ENCODE measurements at places on chromosomes 1 and 21.

DNA sequence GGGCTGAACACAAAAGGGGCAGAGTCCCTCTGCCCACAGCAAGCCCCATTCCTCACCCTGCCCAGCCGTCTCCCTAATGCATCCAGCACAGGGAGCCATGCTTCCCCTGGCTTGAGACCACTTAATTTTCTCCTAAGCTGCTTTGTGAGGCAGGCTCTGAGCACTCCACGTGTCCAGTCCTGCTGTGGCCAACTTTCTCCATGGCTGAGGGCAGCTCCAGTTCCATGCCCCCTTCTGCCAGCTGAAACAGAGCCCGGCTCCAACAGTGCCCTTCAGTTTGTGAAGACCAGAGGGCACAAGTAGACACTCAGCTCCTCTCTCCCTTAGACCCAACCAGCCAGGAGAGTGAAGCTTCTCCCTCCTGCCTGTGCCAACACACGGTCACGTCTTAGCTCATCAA lies 33.8 kb downstream of the PLEKHA6 start:
- no peak for DNase-seq

GRCh38 chr1:25003457-25004190 lies 73.5 kb upstream of the RUNX3 start:
- no peak for DNase-seq

DNA sequence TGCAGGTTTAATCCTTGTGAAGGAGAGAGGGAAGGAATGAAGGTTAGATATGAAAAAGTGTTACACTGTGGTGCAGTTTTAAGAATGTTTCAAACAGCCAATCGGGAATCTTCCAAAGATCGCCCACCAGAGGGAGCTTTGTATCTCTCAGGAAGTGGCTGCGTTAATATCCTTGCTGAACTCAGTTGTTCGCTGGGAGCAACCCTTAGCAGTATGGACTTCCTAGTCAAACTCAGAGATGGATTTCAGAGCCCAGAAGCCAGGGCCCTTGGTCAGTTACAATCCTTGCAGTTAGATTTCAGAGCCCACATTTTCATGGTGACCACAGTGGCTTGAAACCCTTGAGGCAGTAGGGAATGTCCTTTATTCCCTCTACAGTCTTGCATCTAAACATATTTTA lies 136.2 kb downstream of the NTNG1 start:
- peak; percentile 22 for DNase-seq

DNA sequence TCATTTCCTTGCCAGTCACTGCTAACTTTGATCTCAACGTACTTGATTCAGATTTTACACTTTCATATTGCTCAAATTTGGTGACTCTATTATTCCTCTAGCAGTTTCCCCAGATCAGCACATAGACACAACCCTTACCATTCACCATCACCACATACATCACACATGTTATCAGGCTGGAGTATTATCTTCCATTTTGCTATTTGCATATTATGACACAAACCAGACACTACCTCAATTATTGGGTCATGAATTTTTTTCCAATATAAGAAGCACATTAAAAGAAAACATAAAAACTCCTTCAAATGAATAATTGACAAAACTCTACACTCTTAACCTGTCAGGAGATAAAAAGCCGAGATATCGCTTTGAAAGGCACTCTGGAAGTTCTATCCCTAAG lies 1166.7 kb upstream of the B3GALT2 start:
- no peak for DNase-seq

- DNase-seq = no peak
Observed at GRCh38 chr1:4428711-4429110, 225.7 kb upstream of the AJAP1 start.

GRCh38 chr1:109131059-109131458 lies 17.1 kb downstream of the ELAPOR1 start:
- DNase-seq = no peak

DNA sequence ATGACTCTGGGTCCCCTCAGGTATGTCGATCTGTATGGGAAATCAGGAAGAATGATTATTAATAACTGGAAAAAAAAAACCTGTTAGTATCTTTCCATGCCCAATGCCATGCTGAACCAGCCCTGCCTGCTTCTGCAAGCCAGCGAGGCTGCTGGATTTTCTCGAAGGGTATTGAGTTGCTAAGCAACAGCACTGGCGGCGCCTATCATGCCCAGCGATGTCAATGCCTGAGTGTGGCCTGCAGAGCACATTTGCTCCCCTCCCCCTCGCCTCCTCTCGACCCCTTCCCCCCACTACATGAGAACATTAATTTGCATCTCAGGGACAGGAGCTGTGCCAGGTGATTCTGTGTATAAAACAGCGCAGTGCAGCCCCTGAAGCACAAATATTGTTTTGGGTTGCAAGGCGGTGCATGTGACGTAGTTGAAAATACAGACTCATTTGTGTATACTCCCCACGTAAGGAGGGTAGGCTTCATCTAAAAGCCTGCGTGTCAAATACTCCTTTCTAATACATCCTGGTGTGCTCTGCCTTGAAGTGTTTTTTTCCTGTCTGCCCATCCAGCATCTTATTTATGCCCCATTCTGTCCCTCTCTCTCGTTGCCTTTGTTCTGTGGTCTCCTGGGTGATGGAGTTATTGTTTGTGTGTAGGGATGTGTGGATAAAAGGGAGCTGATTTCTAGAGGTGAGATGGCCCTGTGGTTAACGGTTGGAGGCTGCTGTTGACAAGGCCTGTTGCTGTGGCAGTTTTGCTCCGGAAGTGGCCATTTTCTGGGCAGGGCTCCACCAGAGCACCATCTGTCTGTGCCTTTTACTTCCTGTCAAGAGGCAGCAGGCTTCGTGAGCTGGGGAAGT lies 32.7 kb upstream of the ATP5PO start:
- DNase-seq = peak; percentile 52

- DNase-seq = no peak
Observed at GRCh38 chr1:103177108-103177775, 68.9 kb upstream of the COL11A1 start.

DNA sequence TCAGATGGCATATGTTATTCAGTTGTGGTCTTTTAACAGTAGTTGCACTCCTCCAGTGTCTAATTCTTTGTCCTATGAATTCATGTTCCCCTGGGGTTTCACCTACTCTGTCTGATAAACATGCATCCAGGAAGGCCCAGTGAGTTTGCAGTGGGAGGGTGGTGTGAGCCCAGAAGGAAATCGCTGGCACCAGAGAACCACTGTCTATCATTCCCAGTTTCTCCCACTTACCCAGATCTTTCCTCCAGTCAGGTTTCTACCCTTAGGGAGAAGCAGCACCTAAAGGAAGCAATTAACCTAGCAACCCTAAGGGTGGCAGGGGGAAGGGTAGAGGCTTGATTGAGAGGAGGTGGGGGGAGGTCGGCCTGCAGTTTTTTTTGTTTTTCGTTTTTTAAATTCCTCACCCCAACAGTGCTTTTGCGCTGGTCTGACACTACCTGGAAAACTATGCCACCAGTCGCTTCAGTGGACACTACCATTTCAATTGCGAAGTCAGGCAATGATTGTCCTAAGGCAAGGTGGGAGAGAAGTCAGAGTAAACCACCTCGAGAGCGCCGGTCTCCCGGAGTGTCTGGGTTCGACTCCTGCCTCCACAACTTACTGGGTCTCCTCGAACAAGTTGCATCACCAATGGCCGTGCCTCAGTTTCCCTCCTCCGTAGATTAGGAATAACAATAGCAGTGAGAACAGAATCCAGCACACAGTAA lies 766 bp upstream of the SLC44A3 start:
- DNase-seq = no peak

DNA sequence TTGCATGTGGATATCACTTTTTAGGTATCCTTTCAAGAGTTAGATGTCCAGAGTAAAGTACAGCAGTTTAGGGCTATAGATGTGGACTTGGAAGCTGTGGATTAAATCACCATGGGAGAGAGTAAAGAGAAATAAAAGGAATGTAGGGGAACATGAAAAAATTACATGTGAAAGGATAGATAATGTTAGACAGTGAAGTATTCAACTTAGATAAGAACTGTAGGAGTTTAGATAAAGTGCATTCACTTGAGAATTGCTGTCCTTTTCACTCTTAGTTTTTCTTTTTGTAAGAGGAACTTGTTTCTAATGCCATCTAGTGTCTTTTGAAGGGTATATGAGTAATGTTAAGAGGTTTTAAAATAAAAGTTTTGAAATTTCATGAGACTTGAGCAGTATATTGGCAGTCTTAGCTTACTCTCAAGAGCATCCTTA lies 40.1 kb downstream of the MAST2 start:
- DNase-seq = no peak

DNA sequence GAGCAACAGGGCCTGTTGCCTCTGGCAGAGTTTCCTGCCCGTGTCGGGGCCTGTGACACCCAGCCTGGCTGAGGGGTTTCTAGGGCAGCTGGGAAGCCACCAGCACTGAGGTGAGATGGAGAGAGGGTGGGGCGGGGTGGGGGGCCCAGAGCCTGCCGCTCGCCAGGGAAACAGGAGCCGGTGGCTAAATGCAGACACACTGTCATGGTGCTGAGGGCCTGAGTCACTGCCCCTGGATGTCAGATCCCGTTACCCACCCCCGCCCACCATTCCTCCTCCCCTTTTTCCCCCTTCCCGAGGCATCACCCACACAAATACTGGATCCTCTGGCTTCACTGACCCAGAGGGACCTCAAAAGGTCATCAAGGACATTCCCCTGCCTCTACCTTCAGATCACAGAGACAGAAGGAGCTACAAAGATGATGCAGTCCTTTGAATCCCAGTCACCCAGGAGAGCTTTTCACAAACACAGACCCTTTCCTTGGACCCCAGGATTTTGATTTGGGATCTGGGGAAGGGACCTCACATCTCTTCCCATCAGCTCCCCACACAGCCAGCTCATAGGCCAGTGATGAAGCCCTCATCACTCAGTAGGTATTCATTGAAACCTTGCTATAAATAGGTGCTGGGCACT lies 1.9 kb upstream of the HSPB7 start:
- peak; percentile 54 for DNase-seq

DNA sequence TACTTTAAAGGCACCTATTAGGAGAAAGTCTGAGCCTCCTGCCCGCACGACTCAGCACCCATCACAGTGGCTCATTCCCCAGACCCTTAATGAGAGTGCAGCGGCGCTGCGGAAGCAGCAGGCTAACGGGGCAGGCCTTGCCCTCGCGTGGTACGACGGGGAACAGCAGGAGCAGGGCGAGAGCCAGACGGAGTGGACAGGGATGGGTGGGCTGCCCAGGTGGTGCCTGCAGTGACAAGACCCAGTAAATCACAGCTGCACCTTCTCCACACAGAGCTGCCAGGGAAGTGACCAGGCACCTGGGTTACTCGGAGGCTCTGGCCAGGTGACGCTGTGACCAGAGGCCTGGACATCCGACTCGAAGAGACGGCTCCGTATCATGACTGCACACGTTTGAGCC lies 131.9 kb downstream of the NPHP4 start:
- DNase-seq = no peak

GRCh38 chr1:24341260-24341659 lies 22.1 kb downstream of the GRHL3 start:
- no peak for DNase-seq

GRCh38 chr1:189424746-189425331 lies 1052.8 kb downstream of the BRINP3 start:
- no peak for DNase-seq

- no peak for DNase-seq
Observed at GRCh38 chr21:43867948-43868347, 2.9 kb downstream of the AGPAT3 start.

GRCh38 chr1:47189844-47190508 lies at the start of gene PDZK1IP1:
PDZK1IP1 (minus strand) TSS chr1:47190036; CDS start chr1:47189932, 104 bp downstream.
- no peak for DNase-seq

GRCh38 chr1:247357052-247357780 lies 25.5 kb upstream of the ZNF496 start:
- no peak for DNase-seq

DNA sequence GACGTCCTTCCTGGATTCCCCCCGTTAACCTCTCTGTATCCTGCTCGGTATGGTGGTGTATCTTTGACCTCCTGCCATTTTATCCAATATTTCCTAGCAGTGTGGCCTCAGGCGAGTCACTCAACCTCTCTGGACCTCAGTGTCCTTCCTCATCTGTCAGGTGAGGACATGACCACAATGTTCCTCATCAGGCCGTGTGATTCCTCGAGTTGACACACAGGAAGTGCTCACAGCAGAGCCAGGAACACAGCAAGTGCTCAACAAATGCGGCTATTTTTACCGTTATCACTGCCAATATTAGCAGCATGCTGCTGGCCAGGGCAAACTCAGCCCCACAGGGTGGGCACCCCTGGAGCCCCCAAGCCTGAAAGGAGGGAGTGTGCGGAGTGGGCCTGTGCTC lies 450.2 kb downstream of the KIF26B start:
- DNase-seq = no peak

DNA sequence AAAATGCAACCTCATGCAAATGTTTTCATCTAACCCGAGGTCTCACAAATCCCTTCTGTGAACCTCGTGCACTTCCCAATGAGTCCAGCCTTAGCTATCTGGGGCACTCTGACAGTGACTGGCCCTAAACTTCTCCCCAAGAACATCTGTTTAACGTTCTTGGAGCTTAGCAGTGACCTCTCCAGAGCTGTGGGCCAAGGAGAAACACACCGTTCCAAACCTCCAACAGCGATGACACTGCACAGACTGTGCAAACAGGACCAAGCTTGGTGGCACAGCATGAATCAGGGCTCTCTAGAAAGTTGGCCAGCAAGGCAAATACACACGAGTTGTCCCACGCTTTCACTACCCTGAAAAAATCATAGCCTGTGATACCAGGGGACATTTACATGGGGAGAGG lies 15.8 kb downstream of the BEND5 start:
- DNase-seq = no peak

GRCh38 chr1:89878256-89878655 lies 57.4 kb downstream of the LRRC8D start:
- DNase-seq = no peak

DNA sequence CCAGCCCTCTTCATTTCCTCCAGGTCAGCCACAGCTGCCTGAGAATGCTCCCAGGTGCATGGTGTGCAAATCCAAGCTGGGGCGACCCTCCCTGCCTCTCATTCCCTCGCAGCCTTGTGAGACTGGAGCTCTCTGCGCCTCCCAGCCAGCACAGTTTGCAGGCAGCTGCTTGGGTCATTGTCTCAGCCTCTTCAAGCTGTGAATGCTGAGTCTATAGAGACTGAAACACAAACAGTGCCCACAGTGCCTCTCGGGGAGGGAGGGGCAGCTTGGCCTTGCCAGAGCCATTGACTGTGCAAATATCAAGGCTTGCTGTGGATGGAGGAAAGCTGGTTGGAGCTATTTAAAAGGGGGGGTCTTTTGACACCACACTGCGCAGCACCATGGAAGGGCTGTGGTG lies 10.6 kb downstream of the PLXNA2 start:
- peak; percentile 80 for DNase-seq

DNA sequence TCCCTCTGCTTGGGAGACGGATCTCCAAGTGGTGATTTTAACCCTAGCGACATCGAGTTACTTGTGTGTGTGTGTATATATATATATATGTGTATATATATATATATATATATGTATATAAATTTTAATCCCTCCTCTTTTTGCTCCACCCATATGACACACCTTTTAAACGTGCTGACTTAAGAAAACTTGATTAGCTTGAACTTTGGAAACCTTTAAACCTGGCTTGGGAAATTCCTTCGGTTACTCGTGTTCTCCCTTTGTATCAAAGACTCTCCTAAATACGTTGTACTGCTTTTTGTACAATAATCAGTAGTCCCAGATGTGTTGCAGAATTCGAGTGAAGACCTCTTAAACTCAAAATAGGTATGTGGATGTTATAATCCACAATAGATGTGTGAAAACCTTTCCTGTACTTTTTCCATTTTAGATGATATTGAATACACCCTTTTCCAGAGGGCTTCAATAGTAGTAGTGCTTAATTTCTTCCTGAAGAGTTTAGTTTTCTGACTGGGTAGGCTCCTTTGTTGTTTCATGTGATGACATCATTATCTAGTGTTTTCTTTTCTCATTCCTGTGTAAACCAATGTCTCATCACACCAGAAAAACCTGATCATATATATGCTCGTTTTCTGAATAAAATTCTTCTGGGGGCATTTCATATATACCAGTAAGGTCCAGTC lies 1.4 kb downstream of the RNF11 start:
- DNase-seq = no peak

GRCh38 chr1:22247527-22248245 lies 104.8 kb upstream of the WNT4 start:
- DNase-seq = no peak

All from right hindlimb (tissue), 1 donor.